ENCODE measurements at places on chromosomes 12 and 14. TPM values are rescaled to one million over a fixed set of nuclear protein-coding genes. Genes with fewer than 3 reads are reported as not detected.

Gene DPPA3
- total RNA-seq, result not detected

Gene HAL
- not detected for total RNA-seq

Gene B4GALNT1
- total RNA-seq, result 61.9 TPM

Gene CD163L1
- total RNA-seq, result 8.8 TPM

Gene SINHCAF
- total RNA-seq, result 66.4 TPM

Gene CDH24
- 4.0 TPM for total RNA-seq

DNA sequence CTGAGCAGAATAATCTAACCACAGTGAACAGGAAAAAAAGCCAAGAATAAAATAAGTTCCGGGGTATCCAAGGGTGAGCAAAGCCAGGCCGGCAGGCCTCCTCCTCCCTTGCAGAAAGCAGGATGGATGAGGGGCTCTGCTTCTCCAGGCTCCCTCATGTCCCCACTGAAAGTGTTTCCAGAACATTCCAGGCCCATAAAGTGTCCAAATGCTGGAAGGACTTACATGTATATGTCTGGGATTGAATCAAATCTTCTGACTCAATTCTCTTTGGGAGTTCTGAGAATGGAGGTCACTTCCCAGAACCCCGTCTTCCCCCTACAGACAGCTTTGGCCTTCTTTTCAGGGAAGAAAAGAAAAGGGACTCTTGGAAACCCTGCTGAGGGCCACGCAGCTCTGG, 25.0 kb upstream of the BDKRB1 start:
- DNase-seq, result no peak

DNA sequence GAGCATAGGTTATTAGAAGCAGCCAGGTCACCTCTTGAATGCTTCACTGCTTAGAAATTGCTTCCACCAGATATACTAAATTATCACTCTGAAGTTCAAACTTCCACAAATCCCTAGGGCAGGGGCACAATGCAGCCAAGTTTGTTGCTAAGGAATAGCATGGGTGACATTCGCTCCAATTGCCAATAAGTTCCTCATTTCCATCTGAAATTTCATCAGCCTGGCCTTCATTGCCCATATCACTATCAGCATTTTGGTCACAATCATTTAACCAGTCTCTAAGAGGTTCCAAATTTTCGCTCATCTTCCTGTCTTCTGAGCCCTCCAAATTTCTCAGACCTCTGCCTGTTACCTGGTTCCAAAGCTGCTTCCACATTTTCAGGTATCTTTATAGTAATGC, 356.1 kb downstream of the DAD1 start:
- no peak for DNase-seq

DNA sequence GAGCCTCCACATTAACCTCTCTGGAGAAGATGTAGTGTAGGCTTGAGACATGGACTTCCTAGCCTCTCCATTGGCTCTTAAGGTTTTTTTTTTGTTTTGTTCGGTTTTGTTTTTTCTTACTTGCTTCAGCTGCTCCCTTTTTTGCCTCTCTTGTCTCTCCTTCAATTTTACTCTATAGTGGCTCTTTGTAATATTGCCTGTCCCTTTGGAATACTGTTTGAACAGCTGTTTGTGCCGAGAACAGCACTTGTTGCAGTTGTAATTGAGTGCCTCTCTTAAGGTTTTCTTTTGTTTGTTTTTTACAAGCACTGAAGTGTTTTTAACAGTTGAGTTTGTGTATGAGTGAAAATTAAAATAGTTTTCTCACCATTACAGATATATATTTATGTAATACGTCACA, 567.7 kb downstream of the LRFN5 start:
- no peak for DNase-seq

GRCh38 chr12:39958377-39958776, 147.5 kb downstream of the SLC2A13 start:
- no peak for DNase-seq

- no peak for DNase-seq
These were observed 45.5 kb downstream of the DERA start for GRCh38 chr12:15956413-15957185.

DNA sequence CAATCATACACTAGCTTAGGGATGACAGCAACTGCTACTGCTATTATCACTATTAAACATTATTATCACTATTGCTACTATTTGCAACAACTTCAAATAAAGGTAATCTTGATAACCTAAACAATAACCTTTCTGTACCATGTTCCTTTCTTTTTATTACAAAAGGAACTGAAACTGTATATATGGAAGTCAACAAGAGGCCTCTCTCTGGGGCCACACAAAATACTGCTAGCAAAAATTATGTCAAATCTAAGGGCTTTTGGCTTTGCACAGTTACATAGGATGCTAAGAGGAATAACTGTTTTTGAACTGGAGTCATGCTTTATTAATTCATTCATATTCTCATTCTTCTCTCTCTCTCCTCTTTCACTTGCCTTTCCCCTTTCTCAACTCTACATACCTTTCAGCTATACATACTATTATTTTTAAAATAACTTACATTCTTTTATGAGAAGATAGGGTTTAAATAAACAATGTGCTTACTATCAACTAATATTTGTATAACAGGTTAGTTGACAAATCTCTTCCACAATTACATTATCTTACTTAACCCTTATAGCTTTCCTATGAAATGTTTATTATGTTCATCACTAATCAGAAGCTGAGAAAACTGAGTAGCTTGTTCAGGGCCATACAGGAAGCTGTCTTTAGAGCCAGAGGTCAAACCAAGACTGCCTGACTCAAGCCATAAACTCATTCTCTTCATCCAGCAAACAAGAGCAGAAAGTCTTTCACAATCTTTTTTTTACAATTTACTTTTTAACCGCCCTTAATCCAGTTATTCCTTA, 25.7 kb downstream of the SPTSSA start:
- no peak for DNase-seq

DNA sequence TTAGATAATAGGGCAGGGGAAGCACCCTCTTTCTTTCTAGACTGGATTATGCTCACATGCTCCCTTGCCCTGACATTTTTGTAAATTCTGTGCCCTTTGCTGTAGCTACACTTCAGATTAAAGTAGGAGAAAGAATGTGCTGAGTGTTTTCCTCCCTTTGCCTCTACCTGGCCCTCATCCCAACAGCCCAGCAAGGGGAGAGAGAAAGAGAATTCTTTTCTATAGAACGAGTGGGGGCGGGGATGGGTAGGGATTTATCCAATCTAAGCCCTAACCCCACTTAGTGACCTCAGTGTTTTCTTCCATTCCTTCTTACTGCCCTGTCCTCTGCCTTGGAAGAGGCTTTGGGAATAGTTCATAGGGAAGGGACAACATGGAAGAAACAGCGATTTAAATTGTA, 13.5 kb downstream of the GPR84 start:
- DNase-seq, result no peak

- no peak for DNase-seq
These were observed 15.6 kb upstream of the FRMD6 start for GRCh38 chr14:51636109-51636508.

GRCh38 chr14:87148655-87149054, 844.3 kb downstream of the GALC start:
- DNase-seq, result no peak

Data from A172 (cell line).